Globus pallidus (tissue), 1 donor: ENCODE measurements at places on chromosomes 7 and 10.

GRCh38 chr10:111139567-111139966 lies 62.7 kb downstream of the ADRA2A start:
- DNase-seq: no peak

GRCh38 chr10:133187906-133188681 lies 28.1 kb downstream of the KNDC1 start:
- no peak for DNase-seq

- DNase-seq: no peak
Measured at GRCh38 chr10:2117641-2118040, 380.3 kb upstream of the ADARB2 start.

- no peak for DNase-seq
Measured at GRCh38 chr7:27210441-27211083, 10.7 kb upstream of the HOXA13 start.
